Endothelial cell of coronary artery (primary cell): ENCODE measurements at places on chromosomes 4 and X. TPM values are rescaled to one million over a fixed set of nuclear protein-coding genes. Genes with fewer than 3 reads are reported as not detected.

MMRN1 gene
- total RNA-seq, result 316 and 417 TPM in 2 replicates

FRG2 gene
- total RNA-seq, result not detected in 2 replicates

MAP7D2 gene
- 0.36 TPM in 1 of 2 replicates, not detected in the other for total RNA-seq

GPR78 gene
- 0.09 TPM in 1 of 2 replicates, not detected in the other for total RNA-seq

NDST4 gene
- total RNA-seq, result not detected in 2 replicates

TSC22D3 gene
- total RNA-seq, result 16.1 and 54.5 TPM in 2 replicates

SPANXD gene
- total RNA-seq, result not detected in 2 replicates

SMIM10L2A gene
- 0.38 and 0.54 TPM in 2 replicates for total RNA-seq

FRMPD3 gene
- not detected in 2 replicates for total RNA-seq

CD40LG gene
- total RNA-seq, result not detected in 2 replicates

COX7B2 gene
- not detected in 2 replicates for total RNA-seq

SHROOM3 gene
- 1.2 and 5.5 TPM in 2 replicates for total RNA-seq

SSX1 gene
- total RNA-seq, result not detected in 2 replicates

ERAS gene
- not detected in 2 replicates for total RNA-seq

CENPI gene
- 9.5 and 18.8 TPM in 2 replicates for total RNA-seq

MAGEB16 gene
- not detected in 2 replicates for total RNA-seq

ESX1 gene
- not detected in 2 replicates for total RNA-seq

XG gene
- total RNA-seq, result 0.09 and 0.18 TPM in 2 replicates

NLRP2B gene
- under 0.01 TPM in 1 of 2 replicates, not detected in the other for total RNA-seq

PROM1 gene
- under 0.01 and 0.18 TPM in 2 replicates for total RNA-seq

ZCCHC12 gene
- under 0.01 TPM in 1 of 2 replicates, not detected in the other for total RNA-seq

H2BW1 gene
- total RNA-seq, result not detected in 2 replicates

NXF2 gene
- total RNA-seq, result not detected in 2 replicates

KLHL4 gene
- 18.8 and 32.0 TPM in 2 replicates for total RNA-seq

HPGD gene
- total RNA-seq, result 0.19 TPM in 1 of 2 replicates, not detected in the other

TMPRSS11F gene
- total RNA-seq, result not detected in 2 replicates

CXCR3 gene
- total RNA-seq, result not detected in 2 replicates

RRH gene
- total RNA-seq, result 0.09 TPM in 1 of 2 replicates, not detected in the other

AMOT gene
- 1.7 and 2.4 TPM in 2 replicates for total RNA-seq

G6PD gene
- 34.5 and 66.3 TPM in 2 replicates for total RNA-seq

COL4A5 gene
- total RNA-seq, result 34.1 and 85.2 TPM in 2 replicates
